DMS 273 treated with DMSO at 0.1 percent for 48 hours (cell line): ENCODE measurements at places on chromosomes 2 and 18.

- DNase-seq: no peak
Observed at GRCh38 chr2:218245214-218245613, 15.6 kb upstream of the GPBAR1 start.

- no peak for DNase-seq
Observed at GRCh38 chr18:6901286-6901926, 171.9 kb downstream of the ARHGAP28 start.

DNA sequence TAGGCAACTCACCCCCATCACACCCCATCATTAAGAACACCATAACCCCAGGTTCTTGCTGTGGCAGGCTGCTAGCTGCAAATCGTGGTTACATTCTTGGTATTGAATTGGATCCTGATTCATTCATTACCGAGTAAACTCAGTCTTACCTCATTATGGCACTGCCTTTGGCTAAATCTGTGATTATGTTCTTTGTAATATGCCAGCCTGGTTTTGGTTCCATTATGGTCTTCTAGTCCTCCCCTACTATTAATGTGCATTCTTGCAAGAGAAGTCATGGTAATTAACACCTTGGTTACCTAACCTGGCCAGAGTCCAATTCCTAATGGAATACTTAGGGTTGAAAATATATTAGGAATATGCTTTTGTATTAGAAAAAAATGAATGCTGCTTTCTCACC is 258.9 kb upstream of the APCDD1 start:
- DNase-seq: no peak

DNA sequence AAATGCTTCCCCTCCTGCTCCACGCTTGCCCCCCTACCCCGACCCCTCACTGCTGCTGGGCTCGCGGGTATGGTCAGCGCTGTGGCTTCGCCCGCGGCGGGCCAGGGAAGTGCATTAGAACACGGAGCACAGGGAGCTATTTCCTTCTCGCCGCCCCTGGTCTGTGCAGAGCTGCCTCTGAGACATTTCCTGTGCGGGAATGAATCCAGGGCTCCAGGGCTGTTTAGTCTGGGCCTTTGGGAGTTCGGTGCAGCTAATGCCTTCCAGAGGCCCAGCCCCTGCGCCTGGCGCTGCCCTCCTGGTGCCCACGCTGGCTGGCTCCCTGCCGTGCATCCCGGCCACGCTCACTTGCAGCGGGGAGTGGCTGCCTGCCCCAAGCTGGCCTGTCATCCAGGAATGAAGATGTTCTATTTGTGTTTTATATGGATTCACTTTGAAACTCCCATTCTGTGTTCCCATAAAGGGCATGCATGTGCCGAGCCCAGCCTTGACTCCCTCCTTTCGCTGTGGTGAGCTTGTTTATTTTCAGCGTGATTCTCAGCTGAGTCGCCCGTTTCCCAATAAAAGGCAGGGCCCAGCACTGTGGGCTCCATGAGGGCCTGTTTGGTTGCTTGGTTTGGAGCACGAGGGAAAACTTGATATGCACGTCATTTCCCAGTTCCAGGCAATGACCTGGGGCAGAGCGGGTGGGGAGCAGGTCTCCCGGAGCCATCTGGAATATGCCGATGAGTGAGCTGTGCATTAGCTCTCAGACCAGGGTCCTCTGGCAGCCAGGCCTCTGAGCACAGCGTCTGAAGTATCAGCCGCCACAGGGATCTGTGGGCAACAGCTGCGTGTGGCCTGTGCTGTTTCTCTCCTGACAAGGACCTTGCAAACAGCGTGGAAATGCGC is 42.7 kb downstream of the SH3RF3 start:
- DNase-seq: no peak

GRCh38 chr2:105376789-105377240 is 22.0 kb downstream of the FHL2 start:
- DNase-seq: no peak
